ENCODE measurements at places on chromosomes 2 and 18. TPM values are rescaled to one million over a fixed set of nuclear protein-coding genes. Genes with fewer than 3 reads are reported as not detected.

DNA sequence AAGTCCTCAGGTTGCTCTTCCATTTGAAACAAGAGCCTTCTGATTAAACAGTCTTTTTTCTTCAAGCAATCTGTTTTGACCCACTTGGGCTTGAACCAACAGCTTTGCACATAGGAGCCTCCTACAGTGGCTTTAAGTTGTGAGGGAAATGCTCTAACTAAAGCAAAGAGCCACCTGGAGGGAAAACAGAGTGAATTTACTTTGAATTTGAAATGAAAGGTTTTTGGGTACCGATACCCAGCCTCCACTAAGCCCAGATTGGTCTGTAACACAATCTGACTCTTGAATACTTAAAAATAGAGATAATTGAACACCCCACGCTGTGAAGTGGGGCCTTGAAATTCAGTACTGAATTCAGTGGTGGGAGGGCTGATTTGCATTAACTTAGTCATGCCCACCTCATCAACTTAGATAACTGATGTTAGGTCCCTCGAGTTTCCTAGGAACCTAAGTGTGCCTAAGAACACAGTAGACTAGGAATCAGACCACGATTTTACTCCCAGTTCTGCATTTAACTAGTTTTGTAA is 56.3 kb upstream of the ACVR1C start:
- H3K27me3 ChIP-seq, result no peaks in the 10 kb centered on the region
- no peak for DNase-seq
- H3K27ac ChIP-seq, result no peak overlapping the region
- no peaks in the 10 kb centered on the region for H3K36me3 ChIP-seq
- no peak overlapping the region for H3K4me3 ChIP-seq

DNA sequence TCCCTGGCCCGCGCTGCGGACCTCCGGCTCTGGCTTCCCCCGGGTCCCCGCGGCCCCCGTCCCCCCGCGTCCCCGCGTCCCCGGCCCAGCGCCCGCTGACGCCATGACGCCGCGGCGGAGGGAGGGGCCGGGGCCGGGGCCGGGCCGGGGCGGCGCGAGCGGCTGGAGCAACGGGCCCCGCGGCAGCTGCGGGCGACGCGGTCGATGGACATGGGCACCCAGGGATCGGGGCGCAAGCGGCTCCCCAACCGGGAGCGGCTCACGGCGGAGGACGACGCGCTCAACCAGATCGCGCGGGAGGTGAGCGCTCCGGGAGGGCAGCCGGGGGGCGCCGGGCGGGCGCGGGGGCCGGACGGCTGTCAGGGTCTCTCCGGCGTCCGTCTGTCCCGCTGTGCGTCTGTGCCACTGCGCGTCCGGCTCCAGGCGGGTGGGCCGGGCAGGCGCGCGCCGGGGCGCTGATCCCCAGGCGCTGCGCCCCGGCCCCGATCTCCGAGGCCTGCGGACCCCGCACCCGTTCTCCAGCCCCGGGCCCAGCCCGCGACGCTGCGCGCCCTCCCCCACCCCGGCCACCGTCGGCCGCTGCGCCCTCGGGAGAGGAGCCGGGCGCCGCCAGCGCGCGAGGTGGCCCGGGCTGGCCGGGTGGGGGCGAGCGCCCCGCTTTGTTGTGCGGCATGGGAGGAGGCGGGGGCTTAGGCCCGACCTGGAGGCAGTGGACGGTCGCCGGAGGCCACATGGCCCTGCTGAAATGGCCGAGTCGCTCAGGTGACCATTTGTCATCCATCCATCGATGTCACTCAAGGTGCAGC is at the start of gene LRRFIP1:
Gene LRRFIP1 (plus strand): TSS at position 147 of the 806 bp plus-strand sequence. CDS start 58 bp downstream, at position 205.
- H3K27ac ChIP-seq, result no peak within 1 kb of the TSS
- no peaks in the 10 kb centered on the region for H3K27me3 ChIP-seq
- H3K4me1 ChIP-seq, result peaks cover 11% of the 10 kb centered on the region
- no peaks in the 10 kb centered on the region for H3K36me3 ChIP-seq

DNA sequence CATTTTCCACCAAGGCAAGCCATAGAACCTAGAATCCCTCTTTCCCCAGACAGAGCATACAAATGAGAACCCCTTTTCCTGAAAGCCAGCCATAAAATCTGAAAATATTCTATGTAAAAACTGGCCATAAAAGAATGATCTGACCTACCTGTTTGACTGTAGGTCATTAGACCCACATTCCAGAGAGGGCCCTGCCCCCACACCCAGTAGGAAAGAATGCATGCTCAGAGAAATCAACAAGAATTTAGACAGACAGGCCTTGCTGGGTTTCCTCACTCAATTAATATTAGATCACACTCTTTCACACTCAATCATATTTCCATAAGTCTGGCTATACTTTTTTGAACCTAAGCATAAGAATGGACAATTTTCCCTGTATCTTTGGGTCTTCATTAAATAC is 929.5 kb downstream of the ERBB4 start:
- no peaks in the 10 kb centered on the region for H3K27me3 ChIP-seq
- no peak overlapping the region for H3K27ac ChIP-seq
- no peaks in the 10 kb centered on the region for H3K36me3 ChIP-seq
- no peak overlapping the region for H3K4me3 ChIP-seq

DNA sequence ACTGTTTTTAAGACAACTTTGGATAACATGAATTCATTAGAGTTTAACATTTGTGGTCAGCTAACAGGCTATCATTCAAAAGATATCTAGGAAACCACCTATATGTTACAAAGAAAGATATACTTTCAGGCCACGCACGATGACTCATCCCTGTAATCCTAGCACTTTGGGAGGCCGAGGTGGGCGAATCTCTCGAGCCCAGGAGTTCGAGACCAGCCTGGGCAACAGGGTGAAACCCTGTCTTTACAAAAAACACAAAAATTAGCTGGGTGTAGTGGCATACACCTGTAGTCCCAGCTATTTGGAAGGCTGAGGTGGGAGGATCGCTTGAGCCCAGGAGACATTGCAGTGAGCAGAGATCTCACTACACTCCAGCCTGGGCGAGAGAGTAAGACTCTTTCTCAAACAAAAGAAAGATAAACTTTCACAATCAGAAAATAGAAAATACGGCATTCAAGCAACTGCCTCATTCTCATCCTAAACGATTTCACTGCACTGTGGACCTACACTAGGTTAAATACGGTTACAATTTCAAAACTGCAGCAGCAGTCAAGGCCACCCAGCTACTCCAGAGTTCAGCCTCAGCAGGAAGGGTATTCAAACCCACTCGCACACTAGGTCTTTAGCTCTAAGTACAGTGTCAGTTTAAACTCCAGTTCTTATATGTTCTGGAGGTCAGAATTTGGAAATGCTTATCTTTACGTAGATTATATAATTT is 250.0 kb upstream of the SLC39A10 start:
- no peak for DNase-seq
- no peaks in the 10 kb centered on the region for H3K36me3 ChIP-seq
- no peak overlapping the region for H3K27ac ChIP-seq
- H3K4me1 ChIP-seq, result no peaks in the 10 kb centered on the region

DNA sequence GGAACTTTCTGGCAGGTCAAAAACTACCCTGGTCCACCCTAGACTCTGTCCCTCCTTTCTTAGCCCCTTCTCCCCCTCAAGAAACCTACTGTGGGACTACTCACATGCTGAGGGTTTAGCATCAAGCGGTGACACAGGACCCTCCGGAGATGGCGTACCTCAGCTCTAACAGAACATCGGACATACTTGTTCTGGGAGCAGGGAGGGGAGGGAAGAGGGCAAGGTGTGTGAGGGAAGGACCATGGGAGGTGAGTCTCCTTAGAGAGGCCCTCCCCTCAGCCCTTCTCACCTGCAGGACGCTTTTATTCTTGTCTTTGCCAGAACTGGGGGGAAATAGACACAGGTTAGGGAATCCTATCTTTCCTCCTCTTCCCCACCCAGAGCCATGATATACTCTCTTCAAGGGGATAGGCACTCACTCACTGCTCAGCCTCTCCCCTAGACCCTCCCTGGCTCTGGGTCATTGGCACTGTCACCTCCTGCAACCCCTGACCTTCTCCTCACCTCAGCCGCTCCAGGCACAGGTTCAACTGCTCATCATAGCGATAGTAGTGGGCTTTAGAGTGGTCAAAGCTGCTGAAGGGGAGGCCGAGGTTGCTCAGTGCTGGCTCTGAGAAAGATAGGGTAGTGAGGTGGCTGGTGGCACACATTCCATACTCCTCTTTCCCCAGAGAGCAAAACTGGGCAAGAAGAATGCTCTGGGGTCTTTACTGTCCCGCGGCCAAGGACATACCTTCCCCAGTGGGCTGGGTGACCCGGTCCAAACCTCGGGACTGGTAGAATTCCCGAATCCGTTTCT is 1.8 kb downstream of the PCGF1 start:
- no peak for DNase-seq
- no peaks in the 10 kb centered on the region for H3K36me3 ChIP-seq
- peak overlapping the region; percentile 97 for H3K27ac ChIP-seq
- no peak overlapping the region for H3K4me3 ChIP-seq
- H3K27me3 ChIP-seq, result peaks cover 21% of the 10 kb centered on the region

- no peak overlapping the region for H3K27ac ChIP-seq
- H3K4me1 ChIP-seq, result no peaks in the 10 kb centered on the region
- DNase-seq, result no peak
- H3K4me3 ChIP-seq, result no peak overlapping the region
- no peaks in the 10 kb centered on the region for H3K36me3 ChIP-seq
- H3K27me3 ChIP-seq, result no peaks in the 10 kb centered on the region
Measured at GRCh38 chr2:233449921-233450863, 95.9 kb downstream of the DGKD start.

DNA sequence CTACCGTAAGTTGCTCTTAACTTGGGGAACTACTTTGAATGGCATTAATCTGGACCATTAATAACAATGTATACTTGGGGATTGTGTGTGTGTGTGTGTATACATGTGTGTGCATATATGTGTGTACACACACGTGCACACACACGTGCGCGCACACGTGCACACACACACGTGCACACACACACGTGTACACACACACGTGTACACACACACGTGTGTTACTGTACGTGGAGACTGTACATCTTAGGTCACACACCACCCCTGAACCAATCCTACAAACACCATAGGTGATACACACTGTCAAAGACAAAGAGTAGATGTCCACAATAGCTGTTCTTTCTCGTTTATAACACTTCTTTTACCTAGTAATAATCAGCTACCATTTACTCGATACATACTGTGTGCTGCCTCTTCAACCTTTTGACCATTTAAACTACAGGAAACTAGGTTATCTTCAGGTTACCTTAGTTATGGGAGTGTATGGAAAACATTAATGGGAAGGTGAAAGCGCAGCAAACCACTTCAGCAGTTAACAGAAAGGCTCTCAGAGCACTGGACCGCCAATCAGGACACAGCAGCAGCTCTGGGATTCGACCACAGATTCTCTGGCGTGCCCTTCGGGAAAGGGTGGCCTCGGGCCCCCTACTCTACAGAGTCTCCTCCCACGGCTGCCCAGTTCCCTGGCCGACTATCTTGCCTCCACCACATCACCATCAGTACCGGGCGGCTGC is 894 bp upstream of the GCC2 start:
- no peaks in the 10 kb centered on the region for H3K27me3 ChIP-seq
- no peak for DNase-seq
- peaks cover 6% of the 10 kb centered on the region for H3K4me1 ChIP-seq
- H3K36me3 ChIP-seq, result no peaks in the 10 kb centered on the region
- H3K4me3 ChIP-seq, result peak overlapping the region; percentile 59

GRCh38 chr2:10372203-10372861 is 69.6 kb downstream of the HPCAL1 start:
- no peaks in the 10 kb centered on the region for H3K27me3 ChIP-seq
- H3K36me3 ChIP-seq, result no peaks in the 10 kb centered on the region
- no peak for DNase-seq
- no peak overlapping the region for H3K4me3 ChIP-seq
- no peak overlapping the region for H3K27ac ChIP-seq

GRCh38 chr2:225122007-225122406 is 79.7 kb upstream of the DOCK10 start:
- no peaks in the 10 kb centered on the region for H3K27me3 ChIP-seq
- no peaks in the 10 kb centered on the region for H3K36me3 ChIP-seq
- DNase-seq, result no peak
- H3K4me1 ChIP-seq, result no peaks in the 10 kb centered on the region
- no peak overlapping the region for H3K27ac ChIP-seq

DNA sequence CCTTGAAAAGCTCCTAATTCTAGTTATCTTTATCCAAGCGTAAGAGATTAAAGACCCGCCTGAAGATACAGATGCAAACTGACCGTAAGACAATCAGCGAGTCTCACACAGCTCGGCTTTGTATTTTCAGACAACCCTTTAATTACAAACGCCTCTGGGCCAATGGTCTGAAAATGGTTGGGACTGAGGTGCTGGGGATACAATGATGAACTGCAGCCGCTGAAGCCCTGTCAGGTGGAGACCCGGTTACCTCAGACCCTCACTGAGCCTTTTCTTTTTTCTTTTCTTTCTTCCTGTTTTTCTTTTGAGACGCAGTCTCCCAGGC is 715 bp upstream of the CFAP36 start:
- H3K27me3 ChIP-seq, result no peaks in the 10 kb centered on the region
- DNase-seq, result peak; percentile 19

The HES6 gene
- 17.8 TPM for total RNA-seq

The DCDC2C gene
- total RNA-seq, result not detected

The GDF7 gene
- total RNA-seq, result 0.37 TPM

The DGKD gene
- 15.2 TPM for total RNA-seq

The B3GNT7 gene
- 6.2 TPM for total RNA-seq

All from hepatocyte (in vitro differentiated cells).